ENCODE measurements at places on chromosomes 11 and 22. TPM values are rescaled to one million over a fixed set of nuclear protein-coding genes. Genes with fewer than 3 reads are reported as not detected.

Gene RNF121
- 28.4 TPM for total RNA-seq

Gene EFCAB6
- 1.1 TPM for total RNA-seq

Gene KRTAP5-9
- not detected for total RNA-seq

Gene PNPLA3
- total RNA-seq: 3.0 TPM

Gene TMEM151A
- total RNA-seq: not detected

Gene OOSP1
- not detected for total RNA-seq

Gene OR10G4
- not detected for total RNA-seq

Gene ABCC8
- total RNA-seq: not detected

Gene ELMOD1
- total RNA-seq: not detected

Gene ST14
- 100.0 TPM for total RNA-seq

Gene TNNT3
- 0.96 TPM for total RNA-seq

Gene MISFA
- total RNA-seq: not detected

Gene GTF2H1
- 89.1 TPM for total RNA-seq

Gene FAM180B
- not detected for total RNA-seq

Gene KCNJ11
- 0.24 TPM for total RNA-seq

Gene PGR
- total RNA-seq: not detected

Gene CCDC87
- total RNA-seq: 0.48 TPM

Gene RNF169
- 17.8 TPM for total RNA-seq

Gene CTSW
- not detected for total RNA-seq

Gene CHORDC1
- 27.5 TPM for total RNA-seq

Gene SCGB1D2
- not detected for total RNA-seq

Gene CCDC34
- total RNA-seq: 1.4 TPM

Gene RBMXL2
- total RNA-seq: under 0.01 TPM

Gene PLA2G3
- 0.24 TPM for total RNA-seq

Gene UPK3A
- total RNA-seq: not detected

Gene FZD4
- 0.85 TPM for total RNA-seq

Gene FUT4
- 1.5 TPM for total RNA-seq

Gene GRAP2
- not detected for total RNA-seq

Gene MUC2
- total RNA-seq: not detected

Gene MYO18B
- not detected for total RNA-seq

Gene OR51E2
- total RNA-seq: under 0.01 TPM

Gene KRTAP5-7
- total RNA-seq: not detected

Gene SEZ6L
- total RNA-seq: not detected

Gene OR4D5
- total RNA-seq: not detected

Gene ZNF70
- 1.9 TPM for total RNA-seq

Gene BLID
- total RNA-seq: 0.24 TPM

Gene ADAMTS15
- 0.21 TPM for total RNA-seq

Gene TSPAN18
- total RNA-seq: not detected

Gene OR10A2
- total RNA-seq: under 0.01 TPM

Gene GAL3ST3
- total RNA-seq: not detected

Gene NPAS4
- not detected for total RNA-seq

Gene PLXNB2
- total RNA-seq: 141 TPM

Gene OR8I2
- not detected for total RNA-seq

Gene RIN1
- 33.3 TPM for total RNA-seq

Gene PKDREJ
- total RNA-seq: not detected

Gene C11orf97
- total RNA-seq: not detected

Gene E2F8
- 1.4 TPM for total RNA-seq

Gene CCS
- total RNA-seq: 26.5 TPM

Gene FLRT1
- not detected for total RNA-seq

Gene GAL3ST1
- total RNA-seq: not detected

Gene OR5AN1
- total RNA-seq: not detected

Gene SMTNL1
- not detected for total RNA-seq

Gene APOC3
- total RNA-seq: not detected
